ENCODE measurements at places on chromosomes 5 and 9.
A peak's percentile ranks its signal among the peaks of the same experiment; 100 is the strongest.

GRCh38 chr5:157275403-157275802 lies 9.5 kb downstream of the CYFIP2 start:
- no peak for DNase-seq

GRCh38 chr9:77885104-77885672 lies 146.4 kb downstream of the GNAQ start:
- DNase-seq = no peak

GRCh38 chr9:114098021-114098935 lies 814 bp downstream of the KIF12 start:
- DNase-seq = peak; percentile 63

DNA sequence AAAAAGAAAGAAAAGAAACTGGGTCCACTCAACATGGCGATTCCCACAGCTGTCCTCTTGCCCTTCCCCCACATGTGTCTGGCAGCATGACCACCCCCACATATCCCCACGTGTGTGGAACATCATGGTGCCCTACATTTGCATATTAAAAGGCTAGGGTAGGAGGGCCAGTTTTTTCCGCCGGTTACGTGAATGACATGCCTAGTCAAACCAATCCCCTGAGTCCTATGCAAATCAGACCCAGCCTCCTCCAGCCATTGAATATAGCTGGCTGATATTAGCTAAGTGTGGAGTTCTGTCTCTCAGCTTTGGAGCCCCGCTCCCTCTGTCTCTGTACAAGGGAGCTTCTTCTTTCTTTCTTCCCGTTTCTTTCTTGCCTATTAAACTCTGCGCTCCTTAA lies 33.0 kb upstream of the CCDC112 start:
- no peak for DNase-seq

GRCh38 chr5:2263763-2264162 lies 381.0 kb upstream of the IRX4 start:
- no peak for DNase-seq
